ENCODE measurements at places on chromosomes 3 and 15.
A peak's percentile ranks its signal among the peaks of the same experiment; 100 is the strongest.

- no peak for DNase-seq
Measured at GRCh38 chr15:40487816-40488682, 17.3 kb downstream of the CHST14 start.

- DNase-seq, result no peak
Measured at GRCh38 chr15:27847775-27848710, 251.1 kb downstream of the OCA2 start.

DNA sequence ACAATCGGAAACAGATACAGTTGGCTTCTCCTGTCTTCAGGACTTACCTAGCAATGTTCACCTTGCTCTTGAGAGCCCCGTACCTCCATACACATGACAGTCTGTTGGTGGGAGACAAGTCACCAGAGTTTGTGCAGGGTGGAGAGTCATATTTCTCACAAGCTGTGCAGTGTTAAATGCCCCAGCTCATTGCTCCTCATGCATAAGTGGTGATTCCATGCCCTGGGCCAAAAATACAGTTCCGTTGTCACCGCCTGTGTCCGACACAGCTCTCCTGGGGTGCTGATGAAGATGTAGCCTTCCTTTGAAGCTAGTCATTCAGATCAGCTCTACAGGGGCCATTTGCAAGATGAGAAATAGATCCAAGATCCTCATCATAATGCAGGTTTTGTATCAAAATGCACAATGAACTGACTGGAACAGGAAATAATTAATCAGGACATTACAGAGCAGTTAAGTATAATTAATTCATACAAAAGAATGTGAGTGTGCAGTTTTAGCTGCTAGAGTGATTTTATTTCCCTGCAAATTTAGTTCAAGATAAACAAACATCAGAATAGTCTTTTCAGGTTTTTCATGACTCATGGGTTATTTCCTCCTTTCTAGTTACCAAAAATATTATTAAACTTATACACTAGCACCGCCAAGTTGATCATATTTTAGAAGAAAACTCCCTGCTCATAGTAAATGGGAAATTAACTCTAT lies 66.5 kb downstream of the CD47 start:
- no peak for DNase-seq

DNA sequence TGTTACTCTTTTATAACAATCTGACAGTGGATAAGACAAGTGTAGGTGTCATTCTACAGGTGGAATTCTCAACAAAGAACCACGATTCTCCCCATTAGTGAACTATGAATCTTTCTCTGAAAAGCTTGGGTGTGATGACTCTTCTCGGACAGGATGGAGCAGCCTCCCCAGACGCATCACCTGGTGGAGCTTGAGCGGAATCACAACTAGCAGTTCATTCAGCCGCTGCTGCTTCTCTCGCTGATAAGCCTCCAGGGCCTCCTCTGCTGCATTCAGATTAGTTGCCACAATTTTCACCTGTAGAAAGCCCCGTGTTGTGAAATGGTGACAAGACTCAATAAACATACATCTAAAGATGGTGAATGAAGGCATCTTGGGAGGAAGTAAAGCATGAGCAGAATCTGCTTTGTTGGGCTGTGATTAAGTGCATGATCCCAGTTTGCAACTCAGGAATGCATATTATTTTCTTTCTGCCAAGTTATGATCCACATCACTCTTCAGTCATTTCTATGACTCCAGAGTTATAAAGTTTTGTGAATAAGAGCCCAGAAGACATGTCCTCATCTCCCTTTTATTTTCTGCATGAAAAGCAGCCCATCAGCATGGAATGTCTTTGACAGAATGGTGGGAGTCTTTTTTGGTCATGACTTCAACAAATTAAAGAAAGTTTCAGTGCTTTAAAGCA lies 93.6 kb downstream of the BOC start:
- no peak for DNase-seq

DNA sequence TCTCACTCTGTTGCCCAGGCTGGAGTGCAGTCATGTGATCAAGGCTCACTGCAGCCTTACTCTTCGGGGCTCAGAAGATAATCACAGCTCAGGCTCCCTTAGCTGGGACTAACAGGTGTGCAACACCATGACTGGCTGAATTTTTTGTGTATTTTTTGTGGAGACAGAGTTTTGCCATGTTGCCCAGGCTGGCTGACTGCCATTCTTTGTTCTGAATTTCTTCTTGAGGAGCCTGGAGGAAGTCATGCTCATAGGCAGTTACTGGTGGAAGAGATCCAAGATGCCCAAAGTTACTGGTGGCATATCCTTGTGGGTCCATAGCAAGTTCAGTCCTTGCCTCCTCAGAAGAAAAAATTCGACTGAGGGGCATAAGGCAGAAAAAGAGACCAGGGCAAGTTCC lies 16.6 kb upstream of the UBP1 start:
- no peak for DNase-seq

GRCh38 chr3:172087198-172087597 lies 47.8 kb downstream of the FNDC3B start:
- peak; percentile 19 for DNase-seq

- DNase-seq, result no peak
Measured at GRCh38 chr3:140031170-140031569, 96.2 kb downstream of the CLSTN2 start.

Data from putamen (tissue), 1 donor.